ENCODE measurements at places on chromosomes 2 and 18.

- DNase-seq, result no peak
These were observed 486.2 kb downstream of the EPHA4 start for GRCh38 chr2:221085936-221086335.

- no peak for DNase-seq
These were observed 26.0 kb upstream of the TNS1 start for GRCh38 chr2:218028562-218029348.

DNA sequence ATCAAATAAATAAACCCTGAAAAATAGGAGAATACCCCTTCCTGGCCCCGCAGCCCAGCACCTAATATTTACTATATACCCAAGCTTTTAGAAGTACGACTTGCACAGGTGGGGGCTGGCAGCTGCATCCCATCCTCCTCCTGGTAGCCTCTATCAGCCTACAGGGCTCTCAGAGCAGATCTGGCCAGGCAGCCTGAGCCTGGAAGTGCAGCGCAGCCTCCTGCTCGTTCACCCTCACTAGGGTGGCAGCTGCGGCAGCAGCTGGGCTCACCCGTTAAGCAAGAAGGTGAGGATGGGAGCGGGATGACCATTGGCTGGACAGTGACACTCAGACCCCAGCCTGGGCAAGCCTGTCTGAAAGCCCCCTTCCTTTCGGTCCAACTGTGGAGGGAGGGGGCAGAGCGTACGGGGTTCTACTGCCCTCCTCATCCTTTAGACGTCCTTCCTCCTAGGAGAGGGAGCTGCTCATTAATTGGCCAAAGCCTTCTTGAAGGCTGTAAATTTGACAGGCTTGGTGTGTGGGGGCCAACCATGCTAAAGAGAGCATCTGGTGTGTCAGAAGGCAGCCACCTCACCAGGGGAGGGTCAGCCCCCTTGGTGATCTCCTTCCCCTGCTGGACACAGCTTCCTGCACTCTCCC is 23.3 kb downstream of the MPHOSPH10 start:
- DNase-seq, result no peak

- no peak for DNase-seq
These were observed 87.8 kb downstream of the LRATD1 start for GRCh38 chr2:14720319-14720718.

GRCh38 chr18:23578067-23578701 is 8.1 kb downstream of the NPC1 start:
- DNase-seq, result no peak

GRCh38 chr18:75221397-75221796 is 10.8 kb downstream of the TSHZ1 start:
- no peak for DNase-seq

GRCh38 chr2:221908518-221908917 is 336.4 kb upstream of the EPHA4 start:
- no peak for DNase-seq

DNA sequence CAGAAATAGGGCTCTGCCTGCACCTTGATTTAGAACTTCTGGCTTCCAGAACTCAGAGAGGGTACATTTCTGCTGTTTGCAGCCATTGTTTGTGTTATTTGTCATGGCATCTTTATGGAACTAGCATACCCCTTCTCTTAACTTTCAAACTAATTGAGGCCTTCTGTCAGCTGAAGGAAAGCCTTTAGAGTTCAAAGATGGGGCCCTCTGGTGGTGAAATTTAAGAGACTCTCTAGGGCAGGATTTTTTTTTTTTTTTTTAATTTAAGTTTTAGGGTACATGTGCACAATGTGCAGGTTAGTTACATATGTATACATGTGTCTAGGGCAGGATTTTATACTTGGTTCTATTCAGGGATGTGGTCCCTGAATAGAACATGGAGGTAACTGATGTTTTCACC is 260.6 kb upstream of the LINC00305 start:
- DNase-seq, result no peak

DNA sequence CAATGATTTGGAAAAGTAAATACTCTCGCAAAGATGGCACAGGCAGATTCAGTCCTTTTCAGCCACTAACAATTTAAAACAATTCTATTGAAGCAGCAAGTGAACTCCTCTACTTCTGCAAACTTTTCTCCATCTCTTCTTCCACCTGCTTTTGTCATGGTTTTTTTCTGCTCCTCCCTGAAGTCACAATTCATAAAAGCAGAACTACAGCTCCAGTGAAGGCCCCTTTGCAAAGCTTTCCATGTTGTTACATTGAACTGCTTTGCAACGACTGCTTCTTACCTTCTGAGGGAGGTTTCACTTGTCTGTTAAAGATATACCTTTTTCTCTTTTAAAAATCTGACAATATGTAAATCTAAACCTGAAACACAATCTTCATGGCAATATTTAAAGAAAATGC is 3.7 kb upstream of the SERTAD2 start:
- no peak for DNase-seq

Measured in dorsolateral prefrontal cortex (tissue), 122 donors.